ENCODE measurements at places on chromosomes 3 and 15. TPM values are rescaled to one million over a fixed set of nuclear protein-coding genes. Genes with fewer than 3 reads are reported as not detected.
A peak's percentile ranks its signal among the peaks of the same experiment; 100 is the strongest.

FHIT gene
- 2.4 TPM for total RNA-seq

TTC14 gene
- total RNA-seq, result 30.9 TPM

RBP2 gene
- total RNA-seq, result not detected

GOLGA6B gene
- not detected for total RNA-seq

MAGEL2 gene
- not detected for total RNA-seq

EMC7 gene
- 55.7 TPM for total RNA-seq

DNA sequence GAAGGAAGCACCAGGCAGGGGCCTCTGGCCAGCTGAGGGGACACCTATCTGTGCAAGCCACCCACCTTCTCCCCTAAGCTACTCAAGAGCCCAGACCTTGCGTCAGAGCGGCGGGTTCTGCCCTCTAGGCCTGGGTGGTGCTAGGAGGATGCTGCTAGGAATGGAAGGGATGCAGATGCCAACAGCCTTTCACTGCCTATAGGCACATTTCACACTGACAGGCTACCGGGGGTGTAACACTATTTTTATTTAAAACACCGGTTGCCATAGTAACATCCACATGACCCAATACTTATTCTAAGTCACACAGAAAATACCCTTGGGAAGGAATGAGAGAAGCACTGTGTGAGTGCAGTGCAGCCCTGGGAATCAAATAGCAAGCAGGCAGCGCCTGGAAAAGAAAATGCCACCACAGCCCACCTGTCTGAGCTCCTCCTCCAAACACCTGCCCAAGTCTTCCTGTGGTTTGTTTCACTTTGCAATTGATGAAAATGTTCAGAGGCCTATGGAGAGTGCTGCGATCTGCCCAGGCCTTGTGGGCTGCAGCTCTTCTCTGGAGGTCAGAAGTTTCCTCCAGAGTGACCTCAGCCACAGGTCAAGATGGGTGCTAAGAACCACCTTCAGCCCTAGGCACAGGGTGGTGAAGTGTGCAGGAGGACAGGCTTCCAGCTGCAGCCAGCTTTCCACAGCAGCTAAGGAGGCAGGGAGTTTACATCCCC lies 113.5 kb upstream of the TOPAZ1 start:
- DNase-seq, result peak; percentile 13

DNA sequence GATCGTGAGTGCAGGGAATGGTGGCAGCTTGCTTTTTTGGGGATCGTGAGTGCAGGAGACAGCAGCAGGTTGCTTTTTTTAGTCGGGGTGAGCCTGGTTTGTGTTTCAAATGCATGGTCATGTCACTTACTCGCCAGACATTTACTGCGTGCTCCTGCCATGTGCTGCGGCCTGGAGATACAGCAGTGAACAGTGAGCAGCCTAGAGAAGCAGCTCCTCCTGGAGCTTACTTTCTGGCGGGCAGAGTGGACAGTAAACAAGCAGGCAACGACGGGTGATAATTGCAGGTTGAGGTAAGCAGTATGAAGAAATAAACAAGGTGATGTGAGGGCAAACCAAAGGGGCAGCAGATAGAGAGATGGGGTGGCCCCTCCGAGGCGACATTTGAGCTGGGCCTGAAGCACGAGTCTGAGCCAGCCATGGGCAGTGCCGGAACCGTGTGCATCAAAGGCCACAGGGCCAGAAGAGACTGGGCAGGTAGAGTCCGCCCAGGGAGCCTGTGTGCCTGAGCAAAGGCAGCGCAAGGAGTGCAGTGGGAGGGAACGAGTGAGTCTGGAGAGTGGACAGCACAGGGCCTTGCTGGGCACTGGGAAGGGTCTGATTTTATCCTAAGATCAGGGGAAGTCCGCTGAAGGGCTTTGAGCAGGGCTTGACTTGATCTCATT lies 57.3 kb upstream of the RASA2 start:
- DNase-seq, result no peak

DNA sequence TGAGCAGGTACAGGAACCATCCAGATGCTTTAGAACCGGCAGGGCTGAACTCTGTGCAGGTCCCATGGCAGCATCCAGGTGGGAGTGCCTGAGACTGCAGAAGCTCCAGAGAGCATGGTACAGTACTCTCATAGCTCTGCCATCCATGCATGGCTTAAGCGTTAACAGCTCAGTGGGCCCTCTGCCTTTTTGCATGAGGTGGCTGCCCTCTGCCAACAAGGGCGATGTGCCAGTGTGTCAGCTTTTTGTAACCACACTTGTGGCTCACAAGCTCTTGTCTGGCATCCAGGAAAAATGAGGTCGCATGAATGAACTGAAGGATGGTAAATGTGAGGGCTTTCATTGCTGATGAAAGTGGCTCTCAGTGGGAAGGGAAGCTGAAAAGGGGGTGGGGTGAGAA lies 950.1 kb downstream of the DIPK2A start:
- no peak for DNase-seq
